ENCODE measurements at places on chromosomes 12 and 14.

DNA sequence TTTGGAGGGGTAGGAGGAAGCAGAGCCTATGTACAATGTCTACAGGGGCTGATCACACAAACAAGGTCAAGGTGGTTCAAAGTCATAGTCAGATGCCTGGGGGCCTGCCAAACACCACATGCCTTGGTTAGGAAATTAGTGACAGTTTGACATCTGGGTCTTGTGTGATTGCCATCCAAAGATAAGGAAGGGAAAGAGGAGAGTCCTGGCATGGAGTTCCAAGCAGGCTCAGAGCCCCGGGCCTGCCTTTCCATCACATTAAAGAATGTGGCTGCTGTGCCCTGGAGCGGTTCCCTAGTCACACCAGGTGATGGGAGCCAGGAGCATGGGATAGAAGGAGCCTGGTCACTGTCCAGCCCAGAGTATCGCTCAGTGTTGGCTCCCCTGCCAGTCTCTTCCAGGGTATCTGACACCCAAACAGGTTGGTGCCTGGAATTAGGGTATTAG, 53.6 kb upstream of the BCL2L14 start:
- DNase-seq: no peak

GRCh38 chr14:75046899-75047298, 4.4 kb downstream of the MLH3 start:
- DNase-seq: no peak

DNA sequence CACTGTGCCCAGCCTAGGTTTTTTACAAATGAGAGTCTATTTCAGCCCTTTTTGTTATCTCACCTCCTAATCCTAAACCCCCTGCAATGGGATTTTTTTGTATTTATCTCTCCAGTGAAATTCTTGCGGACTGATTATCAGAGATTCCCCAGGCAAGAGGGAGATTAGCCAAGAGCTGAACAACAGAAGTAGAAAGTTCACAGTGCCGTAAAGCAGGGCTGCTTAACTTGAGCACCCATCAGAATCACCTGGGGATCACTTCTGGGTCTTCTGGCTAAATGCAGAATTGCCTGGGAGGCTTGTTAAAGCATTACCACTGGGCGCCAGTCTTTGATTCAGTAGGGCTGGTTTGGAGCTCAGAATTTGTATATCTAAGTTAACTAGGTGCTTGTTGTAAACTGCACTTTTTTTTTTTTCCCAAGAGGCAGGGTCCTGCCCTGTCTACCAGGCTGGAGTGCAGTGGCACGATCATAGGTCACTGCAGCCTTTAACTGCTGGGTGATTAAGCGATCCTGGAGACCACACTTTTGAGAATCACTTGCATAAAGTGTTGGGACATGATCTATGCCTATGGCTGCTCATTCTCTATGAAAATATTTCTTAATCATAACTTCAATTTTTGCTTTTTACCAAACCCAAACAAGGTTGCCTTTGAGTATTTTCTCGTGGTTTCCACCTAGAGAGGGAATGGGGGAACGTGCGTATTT, 1.1 kb upstream of the DPPA3 start:
- DNase-seq: no peak

DNA sequence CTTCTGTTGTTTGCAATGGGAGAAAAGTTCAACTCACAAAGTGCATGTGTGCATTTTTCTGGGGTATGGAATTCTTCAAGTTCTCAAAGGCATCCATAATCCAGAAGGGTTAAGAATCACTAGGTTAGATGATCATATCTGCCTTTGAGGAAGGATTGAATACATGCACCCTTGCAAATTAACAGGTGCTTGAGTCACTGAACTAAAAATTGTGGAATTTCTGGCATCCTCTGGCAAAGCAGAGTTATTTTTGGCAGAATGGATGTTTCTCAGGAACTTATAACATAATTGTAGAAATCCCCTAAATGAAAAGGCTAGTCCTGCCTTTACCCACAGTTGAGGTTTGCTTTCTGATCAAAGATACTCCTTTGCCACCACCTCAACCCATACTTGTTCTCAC, 136.5 kb upstream of the DYRK2 start:
- DNase-seq: no peak

GRCh38 chr14:60963761-60964160, 17.1 kb downstream of the TRMT5 start:
- DNase-seq: no peak

DNA sequence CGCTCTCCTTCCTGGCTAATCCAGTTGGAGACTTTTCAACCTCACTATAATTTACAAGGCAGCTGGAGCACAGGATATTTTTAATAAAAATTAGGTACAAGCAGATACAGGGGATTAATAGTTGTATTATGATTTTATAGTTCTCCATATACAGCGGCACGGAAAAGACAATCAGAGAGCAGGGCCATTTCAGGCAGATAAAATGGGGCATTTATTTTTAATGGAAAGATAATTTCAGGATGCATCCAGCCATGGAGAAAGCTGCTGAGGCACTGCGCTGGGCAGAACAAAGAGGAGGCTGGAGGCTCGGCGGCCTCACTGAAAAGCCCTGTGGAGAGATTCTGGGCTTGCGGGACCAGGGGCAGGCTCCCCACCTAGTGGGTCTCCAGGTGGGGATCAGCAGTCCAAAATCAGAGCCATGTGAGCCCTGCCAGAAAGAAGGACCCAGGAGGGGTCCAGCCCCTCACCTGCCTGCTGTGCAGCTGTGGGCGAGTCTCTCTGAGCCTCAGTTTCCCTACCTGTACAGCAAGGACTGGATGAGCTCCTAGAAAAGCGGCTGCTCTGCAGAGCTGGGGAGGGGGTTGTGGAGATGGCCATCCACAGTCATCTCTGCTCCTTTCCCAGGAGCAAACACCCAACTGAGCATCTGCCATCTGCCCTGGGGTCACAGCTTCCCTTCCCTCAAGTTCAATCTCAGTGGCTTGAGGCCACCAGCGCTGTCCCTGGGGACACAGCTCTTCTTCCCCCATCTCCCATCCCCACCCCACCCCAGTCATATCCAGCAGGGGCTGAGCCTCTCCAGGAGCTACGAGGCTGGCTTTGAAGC, 23.9 kb upstream of the C14orf180 start:
- no peak for DNase-seq

GRCh38 chr12:6899837-6900519, 4.6 kb upstream of the LRRC23 start:
- no peak for DNase-seq

- DNase-seq: no peak
Observed at GRCh38 chr14:67721875-67722274, 20.2 kb downstream of the RDH12 start.

- DNase-seq: no peak
Observed at GRCh38 chr14:95123891-95124579, 33.3 kb downstream of the DICER1 start.

DNA sequence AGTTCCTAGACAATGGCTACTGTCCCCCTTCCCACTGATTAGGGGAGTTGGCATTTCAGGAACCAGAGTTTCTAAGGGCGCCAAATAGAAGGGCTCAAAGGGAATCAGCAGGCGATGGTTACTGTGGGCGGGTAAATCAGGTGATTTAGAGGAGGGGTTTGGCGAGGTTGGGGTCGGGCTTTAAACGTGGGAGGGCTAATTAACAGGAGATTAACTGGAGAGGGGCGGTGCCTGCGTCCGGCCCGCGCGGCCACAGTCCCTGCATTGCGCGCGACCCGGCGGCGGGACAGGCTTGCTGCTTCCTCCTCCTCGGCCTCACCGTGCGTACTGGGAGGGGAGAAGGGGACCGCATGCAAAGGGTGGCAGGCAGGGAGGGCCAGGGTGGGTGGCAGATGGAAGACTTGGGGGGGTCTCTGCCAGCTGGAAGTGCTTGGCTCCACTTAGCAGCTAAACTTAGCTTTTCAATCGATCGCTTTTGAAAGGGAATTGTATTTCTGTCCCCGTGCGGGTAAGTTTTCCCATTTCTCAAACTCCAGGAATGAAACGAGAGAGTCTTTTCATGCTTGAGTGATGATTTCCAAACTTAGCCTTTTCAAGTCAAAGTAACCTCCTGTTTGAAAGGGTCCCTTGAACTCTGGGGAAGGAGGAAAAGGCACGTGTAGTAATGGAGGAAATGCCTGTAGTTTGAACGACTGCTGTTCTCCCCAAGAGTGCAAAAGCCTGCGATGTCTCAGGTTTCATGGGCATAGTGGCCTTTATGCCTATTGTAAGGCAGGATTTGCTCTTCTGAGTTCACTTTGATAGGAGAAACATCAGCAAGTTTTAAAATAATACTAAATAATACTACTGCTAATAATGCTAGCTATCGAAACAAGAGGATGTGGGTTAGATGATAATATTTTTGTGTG, at the start of gene MGST1:
MGST1 (plus strand) TSS at position 255 of the 908 bp plus-strand sequence. CDS start 6,608 bp downstream, outside the sequence.
- peak; percentile 28 for DNase-seq

DNA sequence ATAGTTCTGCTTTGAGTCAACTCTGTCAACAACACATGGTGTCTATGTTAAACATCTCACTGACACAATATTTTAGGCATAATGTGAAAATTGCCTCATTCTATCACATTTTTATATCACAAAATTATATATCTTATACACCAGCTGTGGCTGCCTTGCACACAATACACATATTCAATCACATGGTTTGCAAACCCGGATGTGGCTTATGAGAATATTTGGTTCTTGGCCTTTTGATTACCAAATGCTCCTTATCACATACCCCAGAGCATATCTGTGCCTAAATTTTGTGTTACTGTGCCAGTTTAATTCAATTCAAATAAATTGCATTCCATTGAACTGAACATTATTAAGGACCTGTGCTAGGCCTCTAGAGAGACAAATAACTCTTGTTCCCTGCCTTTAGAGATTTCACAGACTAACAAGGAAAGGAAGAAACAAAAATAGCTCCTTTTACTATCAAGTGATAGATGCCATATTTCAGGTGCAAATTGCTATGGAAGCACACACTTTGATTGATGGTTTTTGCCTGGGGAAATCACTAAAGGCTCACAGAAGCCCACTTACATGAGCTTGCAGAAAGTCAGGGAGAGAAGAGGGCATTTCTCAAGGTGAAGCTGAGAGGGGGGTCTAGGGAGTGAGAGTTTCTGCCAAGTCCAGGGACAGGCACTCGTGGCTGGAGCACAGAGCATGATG, 63.4 kb downstream of the PPP1R36 start:
- DNase-seq: no peak

DNA sequence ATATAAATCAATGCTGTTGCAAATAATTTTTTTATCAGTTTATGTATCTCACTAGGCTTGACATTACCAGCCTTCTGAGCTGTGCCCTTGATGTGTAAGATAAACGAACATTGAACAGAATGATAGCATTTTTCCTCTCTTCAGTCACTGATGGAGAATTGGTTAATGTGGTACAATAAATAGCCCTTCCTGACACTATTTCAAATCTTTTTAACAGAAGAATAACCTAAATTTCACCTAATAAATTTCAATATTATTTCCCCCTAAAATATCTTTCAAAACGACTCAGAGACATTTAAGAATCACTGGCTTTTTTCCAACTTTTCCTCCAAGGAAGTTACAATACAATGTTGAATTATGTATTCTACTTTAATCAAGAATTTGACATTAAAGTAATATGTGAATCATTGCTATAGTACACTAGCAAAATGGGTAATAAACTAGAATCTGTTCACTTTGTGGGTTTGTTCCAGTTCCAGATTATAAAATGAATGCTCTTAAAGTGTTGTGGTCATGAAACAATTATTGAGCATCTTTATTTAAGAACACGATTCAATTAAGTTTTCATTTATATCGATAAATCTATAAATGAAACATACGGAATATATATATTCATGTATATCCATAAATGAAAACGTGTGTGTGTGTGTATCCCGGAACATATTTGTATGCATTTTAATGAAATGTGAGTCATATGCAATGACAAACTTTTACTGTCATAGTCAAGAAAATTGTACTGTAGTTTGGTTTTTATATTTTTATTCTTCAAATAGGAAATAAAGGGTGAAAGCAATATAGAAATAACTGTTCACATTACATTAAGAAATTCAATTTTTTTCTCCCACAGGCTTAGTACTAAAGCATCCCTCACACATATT, 2.5 kb upstream of the ATP2B1 start:
- no peak for DNase-seq

DNA sequence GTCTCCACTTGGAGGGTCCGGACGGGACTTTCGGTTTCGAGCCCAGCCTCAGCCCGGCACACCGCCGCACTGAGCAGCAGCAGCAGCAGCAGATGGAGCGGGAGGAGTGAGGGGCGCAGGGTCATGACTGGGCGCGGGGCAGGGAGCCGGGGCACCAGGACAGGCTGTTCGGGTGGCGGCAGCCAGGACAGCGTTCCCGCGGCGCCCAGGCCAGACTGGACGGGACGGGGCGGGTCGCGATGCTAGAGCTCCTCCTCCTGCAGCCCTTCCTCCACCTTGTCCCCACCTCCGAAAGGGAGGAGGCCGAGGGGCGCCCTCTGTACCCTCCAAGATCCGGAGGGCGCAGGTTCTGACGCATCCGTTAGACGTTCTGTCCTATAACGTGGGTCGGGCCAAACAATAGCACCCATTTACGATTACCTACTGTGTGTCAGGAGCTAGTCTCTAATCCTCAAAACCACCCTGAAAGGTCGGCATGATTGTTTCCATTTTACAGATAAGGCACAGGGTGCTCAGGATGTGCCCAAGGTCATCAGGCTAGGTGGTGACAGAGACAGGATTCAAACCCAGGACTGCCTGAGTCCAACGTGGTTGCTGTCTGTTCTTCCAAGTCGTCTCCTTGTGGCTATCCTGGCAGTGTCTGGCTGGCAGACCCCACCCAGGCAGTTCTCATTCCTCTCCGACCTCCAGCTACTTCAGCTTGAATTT, at the start of gene FKBP11:
FKBP11 (minus strand) TSS at position 189 of the 708 bp plus-strand sequence; CDS start at position 125, 64 bp downstream.
- DNase-seq: no peak

DNA sequence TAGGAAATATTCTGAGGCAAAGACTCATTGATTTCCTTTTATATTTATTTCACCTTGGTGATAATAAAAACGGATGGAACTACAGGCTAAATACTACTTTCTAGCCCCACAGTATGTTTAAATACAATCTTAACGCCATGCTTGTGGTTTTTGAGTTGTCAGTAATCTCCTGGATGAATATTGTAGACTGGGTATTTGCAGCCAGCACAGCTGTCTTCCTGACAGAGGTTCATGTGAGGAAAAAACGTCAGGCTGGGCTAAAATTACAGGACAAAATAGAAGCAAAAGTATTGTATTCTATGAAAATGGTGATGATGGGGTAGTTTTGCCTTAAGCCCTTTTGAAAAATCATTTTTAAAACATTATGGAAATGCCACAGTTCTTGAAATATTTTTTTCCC, 140.9 kb downstream of the CCDC91 start:
- DNase-seq: no peak

GRCh38 chr14:62710811-62711210, 334.4 kb downstream of the KCNH5 start:
- DNase-seq: no peak

GRCh38 chr12:54251667-54252284, 28.1 kb downstream of the CBX5 start:
- peak; percentile 38 for DNase-seq

- no peak for DNase-seq
Observed at GRCh38 chr14:30177781-30178180, 250.1 kb upstream of the PRKD1 start.

DNA sequence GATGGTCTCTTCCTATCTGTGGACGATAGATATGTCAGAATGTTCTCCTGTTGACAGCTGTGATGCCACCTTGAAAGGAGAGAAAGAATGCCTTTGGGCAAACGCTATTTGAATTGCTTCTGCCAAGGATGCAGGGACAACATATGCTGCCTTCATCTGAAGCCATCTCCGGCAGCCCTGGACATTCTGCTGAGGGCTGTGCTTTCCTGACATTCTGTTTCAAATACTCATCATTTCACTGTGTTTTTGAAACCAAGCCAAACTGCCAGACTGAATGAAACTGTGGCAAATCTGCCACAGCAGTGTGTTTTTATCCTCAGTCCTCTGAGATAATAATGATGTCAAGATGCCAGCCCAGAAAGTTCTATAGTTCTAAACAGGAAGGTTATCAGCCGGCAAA, 85.8 kb upstream of the BCAT1 start:
- DNase-seq: no peak

- DNase-seq: no peak
Observed at GRCh38 chr12:30063435-30063945, 279.7 kb upstream of the TMTC1 start.
